Effector memory CD8-positive, alpha-beta T cell (primary cell): ENCODE measurements at places on chromosomes 12 and 14.

- no peak overlapping the region for H3K4me3 ChIP-seq
- H3K36me3 ChIP-seq = no peaks in the 10 kb centered on the region
- peaks cover 32% of the 10 kb centered on the region for H3K27me3 ChIP-seq
These were observed 67.7 kb downstream of the ZNF664 start for GRCh38 chr12:124040737-124041136.

DNA sequence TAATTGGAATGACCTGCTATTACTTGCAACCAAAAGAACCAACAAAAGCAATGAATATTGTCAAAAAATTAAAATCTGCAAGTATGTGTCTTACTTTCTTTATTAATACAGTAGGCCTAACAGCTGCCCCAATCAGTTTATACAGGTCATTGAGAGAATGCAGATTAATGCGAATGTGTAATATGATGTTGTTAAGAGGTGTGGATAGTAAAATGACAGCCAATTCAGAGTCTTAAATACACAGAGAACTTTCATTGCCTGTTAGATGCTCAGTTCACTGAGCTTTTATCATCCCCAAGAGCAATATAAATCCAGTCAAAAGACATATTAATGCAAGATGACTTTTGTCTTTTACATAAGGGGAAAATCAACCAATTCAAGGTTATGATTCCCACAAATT lies 58.7 kb downstream of the STXBP6 start:
- no peak overlapping the region for H3K4me3 ChIP-seq
- H3K27me3 ChIP-seq = peaks cover 13% of the 10 kb centered on the region
- no peaks in the 10 kb centered on the region for H3K4me1 ChIP-seq
- DNase-seq = no peak

GRCh38 chr12:116945886-116946550 lies 35.3 kb downstream of the FBXW8 start:
- no peaks in the 10 kb centered on the region for H3K4me1 ChIP-seq
- H3K27ac ChIP-seq = no peak overlapping the region
- H3K27me3 ChIP-seq = no peaks in the 10 kb centered on the region
- H3K36me3 ChIP-seq = peaks cover 20% of the 10 kb centered on the region
- DNase-seq = no peak

GRCh38 chr14:91244501-91244901 lies at the start of gene GPR68:
TSS of gene GPR68 (minus strand) at chr14:91244704. CDS start at chr14:91235050, 9,654 bp downstream.
- peak within 1 kb of the TSS; percentile 86 for H3K4me3 ChIP-seq
- peak within 1 kb of the TSS; percentile 94 for H3K27ac ChIP-seq
- H3K4me1 ChIP-seq = peaks cover 81% of the 10 kb centered on the region
- no peak for DNase-seq
- H3K27me3 ChIP-seq = no peaks in the 10 kb centered on the region

GRCh38 chr12:4003576-4003975 lies 130.4 kb upstream of the PARP11 start:
- H3K4me3 ChIP-seq = no peak overlapping the region
- H3K27me3 ChIP-seq = peaks cover 16% of the 10 kb centered on the region
- DNase-seq = no peak
- no peaks in the 10 kb centered on the region for H3K36me3 ChIP-seq
